Stimulated activated CD8-positive, alpha-beta memory T cell treated with anti-CD3 and anti-CD28 coated beads, Interleukin-7, amount 100 ng/mL, for 4 hours (primary cell): ENCODE measurements at places on chromosomes 12 and 14.

DNA sequence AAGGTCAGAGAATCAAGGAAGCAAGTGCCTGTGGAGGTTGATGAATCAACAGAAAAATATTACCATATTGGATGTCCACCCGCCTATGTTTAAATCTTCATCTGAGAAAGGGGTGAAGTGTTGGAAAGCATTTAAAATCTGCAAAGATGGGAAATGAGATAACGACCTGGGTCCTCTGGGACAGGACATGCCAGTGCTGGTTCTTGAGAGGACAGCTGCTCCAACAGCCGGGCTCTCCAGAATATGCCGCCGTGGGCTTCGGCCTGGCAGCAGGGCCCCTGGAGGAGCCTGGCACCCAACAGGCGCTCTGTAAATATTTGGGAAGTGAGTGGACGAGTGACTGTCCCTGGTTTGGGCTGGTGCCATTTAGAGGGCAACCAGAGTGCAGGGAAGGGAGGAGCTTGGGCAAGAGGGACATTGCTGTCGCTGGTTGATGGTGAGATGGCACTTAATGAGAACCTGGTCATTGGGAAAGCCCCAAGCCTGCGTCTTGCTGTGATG is 129.9 kb downstream of the KCNA5 start:
- DNase-seq: no peak

DNA sequence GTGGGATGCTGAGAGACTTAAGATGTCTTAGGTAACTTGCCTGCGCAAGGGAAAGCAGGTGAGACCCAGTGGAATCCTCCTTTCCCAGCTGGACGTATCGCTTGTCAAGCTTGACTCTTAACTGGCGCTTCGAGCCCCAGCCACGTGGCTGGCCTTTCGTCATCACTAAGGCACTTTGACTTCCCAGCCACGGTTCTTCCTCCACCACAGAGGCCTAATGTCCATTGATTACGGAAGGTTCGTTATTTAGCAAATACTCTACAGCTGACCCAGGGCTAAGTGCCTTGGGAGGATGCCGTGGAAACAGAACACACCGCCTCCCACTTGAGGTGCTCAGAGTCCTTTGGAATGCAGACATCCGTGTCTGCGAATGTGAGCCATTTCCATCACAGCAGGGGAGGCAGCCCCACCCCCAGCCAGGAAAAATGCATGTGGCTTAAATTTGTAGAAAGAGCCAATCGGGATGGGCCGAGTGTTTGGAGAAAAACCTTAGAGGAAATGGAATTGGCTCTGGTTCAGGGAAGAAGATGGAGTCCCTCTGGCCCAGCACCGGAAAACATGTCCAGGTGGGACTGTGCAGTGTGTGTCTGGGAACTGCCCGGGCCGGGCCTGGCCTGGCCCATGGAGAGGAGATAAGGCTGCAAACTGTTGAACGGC is 115.7 kb downstream of the PLXNC1 start:
- no peak for DNase-seq

- DNase-seq: no peak
Observed at GRCh38 chr14:71142375-71143038, 235.2 kb downstream of the PCNX1 start.

- no peak for DNase-seq
Observed at GRCh38 chr12:132494294-132495164, 4.6 kb downstream of the FBRSL1 start.

GRCh38 chr14:61647704-61648103 is 47.6 kb upstream of the HIF1A start:
- no peak for DNase-seq

DNA sequence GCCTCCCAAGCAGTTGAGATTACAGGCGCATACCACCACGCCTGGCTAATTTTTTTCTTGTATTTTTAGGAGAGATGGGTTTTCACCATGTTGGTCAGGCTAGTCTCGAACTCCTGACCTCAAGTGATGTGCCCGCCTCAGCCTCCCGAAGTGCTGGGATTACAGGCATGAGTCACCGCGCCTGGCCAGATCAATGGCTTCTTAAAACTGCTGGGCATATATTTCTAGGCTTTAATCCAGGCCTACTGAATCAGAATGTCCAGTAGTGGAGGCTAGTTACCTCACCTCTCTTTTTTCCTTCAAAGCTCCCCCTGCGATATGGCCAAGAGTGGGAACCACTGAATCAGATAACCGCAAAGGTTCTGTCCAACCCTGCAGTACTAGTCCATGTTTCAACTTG is 17.1 kb downstream of the POU6F1 start:
- DNase-seq: no peak

DNA sequence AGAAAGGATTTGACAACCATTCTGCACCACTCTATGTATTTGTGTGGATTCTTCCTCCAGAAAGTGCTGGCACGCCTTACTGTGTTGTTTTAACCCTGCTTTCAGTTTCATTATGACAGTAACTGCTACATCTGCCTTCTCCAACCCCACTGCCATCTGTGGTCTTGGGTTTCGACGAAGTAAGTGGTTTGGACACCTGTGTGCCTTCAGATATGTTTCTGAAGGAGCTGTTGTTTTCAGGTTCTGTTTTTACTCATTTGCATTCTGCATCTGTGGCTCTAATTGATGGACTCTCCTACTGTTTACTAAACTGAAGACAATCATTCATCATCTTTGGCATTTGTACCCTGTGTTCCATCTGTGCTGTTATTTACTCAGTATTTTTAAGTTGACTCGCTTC is 4.1 kb downstream of the TSHR start:
- DNase-seq: peak; percentile 15

DNA sequence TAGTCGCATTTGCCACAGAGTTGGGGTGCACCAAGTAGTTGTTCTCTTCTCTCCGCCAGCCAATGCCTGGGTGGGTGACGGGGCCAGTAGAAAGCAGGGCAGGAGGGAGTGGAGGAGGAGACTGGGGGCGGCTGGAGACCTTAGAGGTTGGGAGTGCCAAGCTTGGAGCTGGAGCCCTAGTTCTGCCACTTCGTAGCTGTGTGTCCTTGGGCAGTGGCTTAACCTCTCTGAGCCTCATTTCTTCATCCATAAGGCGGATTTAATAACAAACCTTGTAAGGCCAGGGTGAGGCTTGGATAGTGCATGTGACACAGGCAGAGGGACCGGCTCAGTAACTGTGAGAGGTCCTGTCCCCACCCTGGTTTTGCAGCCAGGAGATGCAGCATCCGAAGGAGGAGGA is 81.1 kb upstream of the LHX5 start:
- no peak for DNase-seq

DNA sequence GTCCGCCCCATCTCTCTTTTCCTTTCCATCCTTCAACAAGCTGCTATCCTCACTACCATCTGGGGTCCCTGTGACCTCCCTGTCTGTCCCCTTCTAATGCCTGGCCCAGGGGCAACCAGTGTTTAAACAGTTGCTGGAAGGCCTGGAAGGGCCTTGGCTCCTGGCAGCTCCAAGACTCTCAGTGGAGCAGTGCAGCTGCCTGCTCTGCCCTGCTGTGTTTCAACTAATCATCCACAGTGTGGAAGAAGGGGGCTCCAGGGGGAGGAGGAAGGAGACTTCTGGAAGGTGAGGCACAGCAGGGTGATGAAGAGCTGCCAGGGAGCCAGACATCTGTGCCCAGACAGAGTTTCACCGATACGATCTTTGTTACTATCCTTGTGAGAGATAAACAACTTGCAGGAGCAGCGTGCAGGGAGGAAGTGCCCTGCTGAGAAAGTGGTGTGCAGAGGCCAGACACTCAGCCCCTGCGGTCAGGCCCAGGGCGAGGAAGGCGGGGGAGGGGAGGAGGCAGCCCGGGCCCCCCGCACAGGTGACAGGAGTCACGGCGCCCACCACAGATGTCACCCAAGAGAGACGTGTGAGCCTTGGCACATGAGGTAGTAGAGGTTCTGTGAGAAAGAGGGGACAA is 1061.8 kb downstream of the BCL11B start:
- peak; percentile 50 for DNase-seq

DNA sequence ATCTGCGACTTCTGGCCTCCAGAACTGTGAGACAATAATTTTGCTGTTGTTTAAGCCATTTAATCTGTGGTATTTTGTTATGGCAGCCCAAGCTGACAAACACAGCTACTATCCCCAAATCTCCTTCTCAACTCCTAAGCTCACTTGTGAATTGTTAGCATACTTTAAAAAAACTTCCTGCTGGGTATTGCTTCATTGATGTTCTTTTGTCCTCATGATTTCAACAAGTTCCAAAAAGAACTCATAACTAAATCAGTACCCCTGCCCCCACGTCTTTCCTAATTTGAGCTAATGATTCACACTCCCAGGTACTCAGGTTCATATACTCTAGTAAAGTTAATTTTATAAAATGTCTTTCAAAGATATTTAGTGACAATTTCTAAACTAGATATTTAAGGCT is 125.5 kb downstream of the MDGA2 start:
- no peak for DNase-seq

GRCh38 chr12:65860600-65860999 is 36.3 kb downstream of the HMGA2 start:
- DNase-seq: no peak

- no peak for DNase-seq
Observed at GRCh38 chr14:26761532-26761931, 163.7 kb upstream of the NOVA1 start.

DNA sequence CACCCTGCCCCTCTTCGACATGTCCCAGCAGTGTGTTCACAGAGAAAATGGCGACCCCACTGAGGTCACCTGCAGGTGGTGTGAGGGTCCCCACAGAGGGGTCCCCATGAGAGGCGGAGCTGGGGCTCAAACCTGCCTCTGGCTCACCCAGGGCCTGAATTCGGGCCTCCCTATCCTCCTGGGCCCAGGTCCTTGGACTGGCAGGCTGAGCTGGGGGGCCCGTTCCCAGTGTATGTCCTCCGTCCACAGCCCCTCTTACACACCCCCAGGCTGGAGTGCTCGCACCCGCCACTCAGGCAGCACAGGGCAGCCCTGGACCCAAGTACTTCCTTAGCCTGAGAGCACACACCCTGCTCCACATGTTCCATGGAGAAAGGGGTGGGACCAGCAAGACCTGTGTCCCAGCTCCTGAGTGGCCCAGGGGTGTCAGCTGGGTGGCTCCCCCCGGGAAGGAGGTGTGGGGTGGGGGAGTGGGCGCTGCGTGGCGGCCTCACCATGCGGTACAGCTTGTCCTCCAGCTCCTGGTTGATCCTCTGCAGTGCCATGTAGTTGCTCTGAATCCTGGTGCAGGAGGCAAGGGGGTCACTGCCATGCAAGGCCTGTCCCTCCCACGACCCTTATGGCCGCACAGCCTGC is 42.6 kb downstream of the BEGAIN start:
- no peak for DNase-seq

DNA sequence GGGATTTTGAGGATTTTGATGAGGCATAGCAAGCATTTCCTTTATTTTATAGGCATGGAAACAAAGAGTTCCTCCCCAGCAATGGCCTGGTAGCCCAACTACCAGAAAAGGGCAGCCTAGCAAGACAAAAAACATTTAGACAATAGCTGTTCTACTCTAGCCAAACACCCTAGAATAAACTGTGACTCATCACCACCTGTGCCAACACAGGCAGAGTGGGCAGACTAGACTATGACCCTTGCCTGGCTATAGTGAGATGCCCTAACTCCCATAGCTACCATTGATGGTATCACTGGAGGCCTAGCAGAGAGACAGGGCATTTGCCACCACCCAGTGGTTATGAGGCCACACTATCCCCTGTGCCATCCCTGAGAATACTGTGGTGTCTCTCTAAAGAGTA is 15.5 kb upstream of the CCER1 start:
- no peak for DNase-seq

DNA sequence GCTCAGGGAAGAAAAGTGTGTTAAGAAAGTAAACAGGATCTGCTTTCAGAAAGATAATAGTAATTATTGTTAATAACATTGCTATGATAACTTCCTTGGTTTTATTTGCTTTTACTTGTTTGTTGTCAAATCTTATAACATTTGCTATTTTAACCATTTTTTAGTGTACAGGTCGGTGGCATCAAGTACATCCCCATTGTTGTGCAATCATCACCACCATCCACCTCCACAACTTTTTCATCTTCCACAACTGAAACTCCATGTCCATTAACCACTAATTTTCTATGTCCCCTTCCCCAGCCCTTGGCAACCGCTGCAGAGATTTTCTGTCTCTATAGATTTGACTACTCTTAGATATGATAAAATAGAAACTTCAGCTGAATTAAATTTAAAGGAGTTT is 22.7 kb upstream of the NUAK1 start:
- no peak for DNase-seq

GRCh38 chr12:49819786-49820185 is 8.4 kb downstream of the NCKAP5L start:
- no peak for DNase-seq

DNA sequence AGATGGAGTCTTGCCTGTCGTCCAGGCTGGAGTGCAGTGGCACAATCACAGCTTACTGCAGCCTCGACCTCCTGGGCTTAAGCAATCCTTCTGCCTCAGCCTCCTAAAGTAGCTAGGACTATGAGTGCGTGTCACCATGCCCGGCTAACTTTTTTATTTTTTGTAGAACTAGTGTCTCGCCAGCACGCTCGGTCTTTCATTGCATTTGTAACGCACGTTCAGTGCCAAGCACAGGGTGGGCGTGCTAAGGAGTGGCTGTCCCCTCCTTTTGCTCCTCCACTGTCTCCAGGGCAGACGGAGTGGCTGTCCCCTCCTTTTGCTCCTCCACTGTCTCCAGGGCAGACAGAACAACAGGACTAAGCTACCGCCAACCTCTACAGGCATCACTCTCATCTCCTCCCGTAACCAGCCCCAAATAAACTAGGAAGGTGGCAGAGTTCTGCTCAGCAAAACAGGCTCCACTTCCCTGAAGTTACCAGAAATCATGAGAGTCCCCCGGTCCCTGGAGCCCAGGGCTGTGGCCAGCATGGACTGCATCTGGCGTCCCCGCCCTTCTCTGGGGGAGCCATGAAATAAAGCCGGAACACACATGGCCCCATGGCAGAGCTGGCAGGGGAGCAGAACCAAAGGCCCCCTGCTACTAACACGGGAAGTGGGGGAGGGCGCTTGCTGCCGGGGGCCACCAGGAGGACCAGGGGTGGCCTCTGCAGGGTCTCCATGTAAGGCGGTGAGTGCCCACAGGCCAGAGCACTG is 60.2 kb downstream of the CCDC88C start:
- DNase-seq: no peak

- DNase-seq: peak; percentile 30
Observed at GRCh38 chr14:106694638-106695393, 1168.4 kb downstream of the TMEM121 start.

- DNase-seq: no peak
Observed at GRCh38 chr14:99725774-99726537, 41.9 kb downstream of the CYP46A1 start.

- no peak for DNase-seq
Observed at GRCh38 chr14:92471919-92472318, 41.7 kb upstream of the RIN3 start.

- DNase-seq: peak; percentile 45
Observed at GRCh38 chr14:105093431-105094192, 28.4 kb upstream of the GPR132 start.
